ENCODE measurements at places on chromosomes 5 and 9.
A peak's percentile ranks its signal among the peaks of the same experiment; 100 is the strongest.

GRCh38 chr5:126094991-126095390, 328.2 kb upstream of the GRAMD2B start:
- no peak for DNase-seq

- DNase-seq, result no peak
Measured at GRCh38 chr9:8521112-8521511, 721.5 kb upstream of the DMAC1 start.

DNA sequence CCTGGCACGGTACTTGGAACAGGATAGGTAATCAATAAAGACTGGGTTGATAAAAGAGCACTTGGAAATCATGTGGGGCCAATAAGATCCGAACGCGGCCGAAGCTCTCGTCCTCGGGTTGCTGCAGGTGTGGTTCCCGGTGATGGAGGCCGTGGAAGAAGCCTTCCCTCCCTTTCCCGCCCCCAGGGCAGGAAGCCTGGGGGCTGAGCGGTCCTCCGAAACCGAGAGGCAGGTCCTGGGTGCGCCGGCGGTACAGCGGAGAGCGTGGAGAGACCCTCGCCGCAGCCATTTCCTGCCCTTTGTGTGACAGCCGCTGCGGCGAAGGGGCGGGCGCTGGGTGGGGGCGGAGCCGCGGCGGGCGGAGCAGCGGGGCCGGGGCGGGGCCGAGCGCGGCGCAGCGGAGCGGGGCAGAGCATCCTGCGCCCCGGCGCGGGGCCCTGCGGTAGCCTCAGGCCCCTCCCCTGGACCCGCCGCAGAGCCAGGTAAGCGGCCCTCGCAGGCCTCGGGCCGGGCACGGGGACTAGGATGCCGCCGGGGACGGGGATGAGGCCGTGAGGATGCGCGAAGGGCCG, at the start of gene CYFIP2:
Gene CYFIP2, plus strand, starts transcription at position 410 of the 572 bp plus-strand sequence. CDS start 19,239 bp downstream, outside the sequence.
- peak; percentile 84 for DNase-seq

- DNase-seq, result no peak
Measured at GRCh38 chr5:172178301-172178987, 9.6 kb downstream of the STK10 start.

GRCh38 chr5:39249564-39250274, 30.4 kb upstream of the FYB1 start:
- no peak for DNase-seq

- DNase-seq, result no peak
Measured at GRCh38 chr5:132947671-132948070, 15.8 kb downstream of the AFF4 start.

- DNase-seq, result no peak
Measured at GRCh38 chr5:153211076-153211475, 279.4 kb upstream of the GRIA1 start.

DNA sequence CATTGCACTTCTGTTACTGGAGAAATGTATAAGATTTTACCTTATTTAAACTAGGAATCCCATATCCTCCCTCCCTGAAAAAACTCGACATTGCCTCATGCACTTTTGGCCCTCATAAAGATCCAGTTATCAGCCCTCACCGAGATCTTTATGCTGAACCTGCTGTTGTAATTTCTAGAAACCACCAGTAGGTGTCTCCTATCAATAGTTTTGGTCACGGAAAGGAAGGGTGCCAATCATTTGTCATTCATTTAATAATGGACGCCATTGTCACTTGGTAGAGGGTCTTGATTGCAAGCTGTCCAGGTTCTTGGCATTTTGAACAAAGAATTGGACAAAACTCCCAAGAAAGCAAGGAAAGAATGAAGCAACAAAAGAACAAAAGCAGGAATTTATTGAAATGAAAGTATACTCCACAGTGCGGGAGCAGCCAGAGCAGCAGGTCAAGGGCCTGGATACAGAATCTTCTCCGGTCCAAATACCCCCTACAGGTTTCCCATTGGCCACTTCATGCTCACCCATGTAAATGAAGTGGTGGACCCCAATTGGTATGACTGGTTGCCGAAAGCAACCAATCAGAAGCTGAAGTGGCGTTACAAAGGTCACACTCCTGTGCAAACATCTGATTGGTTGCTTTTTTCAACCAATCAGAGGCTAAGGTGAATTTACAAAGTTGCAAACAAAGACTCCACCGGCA, 524.3 kb downstream of the PSAT1 start:
- DNase-seq, result no peak

DNA sequence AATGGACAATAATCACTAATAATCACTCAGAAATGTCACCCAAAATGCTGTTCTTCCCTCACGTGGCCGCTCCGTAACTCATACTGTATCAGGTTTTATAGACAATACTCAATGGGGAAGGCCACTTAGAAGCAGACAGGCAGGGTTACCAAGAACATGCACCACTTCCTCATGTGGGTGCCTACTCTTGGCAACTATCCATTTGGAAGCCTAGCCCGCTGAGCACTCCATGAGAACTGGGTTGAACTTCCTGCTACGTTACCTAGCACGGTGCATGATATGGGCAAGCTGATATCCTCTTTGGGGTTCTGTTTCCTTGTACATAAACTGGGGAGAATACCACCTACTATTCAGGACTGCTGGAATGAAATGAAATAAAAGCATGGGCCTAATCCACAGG, 14.3 kb downstream of the DAP start:
- DNase-seq, result no peak

- DNase-seq, result no peak
Measured at GRCh38 chr5:109468288-109468676, 58.5 kb upstream of the PJA2 start.

DNA sequence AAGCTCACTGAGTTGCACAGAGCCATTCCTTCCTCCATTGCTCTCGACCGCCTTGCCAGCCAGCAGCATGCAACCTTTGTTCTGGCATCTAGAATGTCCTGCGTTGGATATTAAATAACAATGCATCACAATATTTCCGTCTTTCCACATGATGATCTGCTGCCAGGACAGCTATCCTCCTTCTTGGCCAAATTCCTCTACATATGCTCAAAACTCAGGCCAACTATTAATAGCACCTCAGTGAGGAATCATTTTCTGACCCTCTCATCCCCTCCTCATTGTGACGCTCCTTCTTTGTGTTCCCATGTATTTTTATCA, 128.6 kb downstream of the MYO10 start:
- no peak for DNase-seq

GRCh38 chr9:93827545-93828330, 127.4 kb downstream of the BARX1 start:
- peak; percentile 10 for DNase-seq

DNA sequence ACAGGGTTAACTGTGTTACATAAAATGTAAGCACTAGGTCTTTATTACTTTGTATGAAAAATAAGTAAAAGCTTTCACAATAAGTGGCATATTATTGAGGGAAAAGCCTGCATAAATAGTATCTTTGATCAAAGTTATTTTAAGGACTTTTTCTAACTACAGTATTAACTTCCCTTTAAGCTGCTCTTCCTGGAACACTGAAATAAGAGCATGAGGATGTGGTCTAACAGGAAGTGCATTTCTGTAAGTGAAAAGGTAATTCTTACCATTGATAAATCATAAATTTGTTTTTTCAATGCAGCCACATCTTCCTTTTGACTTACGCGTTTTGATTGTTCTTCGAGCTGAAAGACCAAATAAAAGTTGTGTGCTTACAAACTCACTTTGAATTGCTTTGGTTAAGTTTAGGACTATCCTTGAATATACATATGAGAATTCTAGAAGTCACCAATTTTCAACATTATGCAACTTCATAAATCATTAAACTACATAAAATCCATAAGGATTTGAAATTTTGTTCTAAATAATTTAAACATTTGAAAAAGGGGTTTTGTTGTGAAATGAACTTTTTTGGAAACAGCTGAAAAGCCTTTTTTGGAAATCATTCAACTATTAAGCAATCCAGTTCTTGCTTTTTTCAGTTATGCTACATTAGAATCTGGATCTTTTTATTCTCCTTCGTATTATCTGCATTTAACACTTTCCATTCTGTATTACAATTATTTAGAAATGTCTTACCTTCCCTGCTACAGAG, 50.6 kb downstream of the RASEF start:
- DNase-seq, result no peak

DNA sequence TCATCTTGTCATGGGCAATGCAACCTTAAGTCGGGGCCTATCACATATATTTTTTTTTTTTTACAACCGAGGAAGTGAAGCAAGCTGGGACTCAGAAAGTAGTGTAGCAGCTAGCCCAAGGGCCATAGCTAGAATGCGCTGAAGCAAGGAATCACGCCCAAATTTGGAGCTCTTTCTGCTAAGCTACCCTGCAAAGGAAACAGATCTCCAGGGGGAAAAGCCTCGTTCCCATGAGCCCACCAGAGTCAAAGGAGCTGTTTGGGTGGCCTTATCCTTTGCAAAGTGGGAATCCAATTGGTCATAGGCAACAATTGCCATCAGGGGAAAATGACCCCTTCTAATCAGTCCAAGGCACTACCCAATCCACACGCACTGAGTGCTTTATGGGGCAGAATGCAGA, 390.4 kb downstream of the EBF1 start:
- no peak for DNase-seq

DNA sequence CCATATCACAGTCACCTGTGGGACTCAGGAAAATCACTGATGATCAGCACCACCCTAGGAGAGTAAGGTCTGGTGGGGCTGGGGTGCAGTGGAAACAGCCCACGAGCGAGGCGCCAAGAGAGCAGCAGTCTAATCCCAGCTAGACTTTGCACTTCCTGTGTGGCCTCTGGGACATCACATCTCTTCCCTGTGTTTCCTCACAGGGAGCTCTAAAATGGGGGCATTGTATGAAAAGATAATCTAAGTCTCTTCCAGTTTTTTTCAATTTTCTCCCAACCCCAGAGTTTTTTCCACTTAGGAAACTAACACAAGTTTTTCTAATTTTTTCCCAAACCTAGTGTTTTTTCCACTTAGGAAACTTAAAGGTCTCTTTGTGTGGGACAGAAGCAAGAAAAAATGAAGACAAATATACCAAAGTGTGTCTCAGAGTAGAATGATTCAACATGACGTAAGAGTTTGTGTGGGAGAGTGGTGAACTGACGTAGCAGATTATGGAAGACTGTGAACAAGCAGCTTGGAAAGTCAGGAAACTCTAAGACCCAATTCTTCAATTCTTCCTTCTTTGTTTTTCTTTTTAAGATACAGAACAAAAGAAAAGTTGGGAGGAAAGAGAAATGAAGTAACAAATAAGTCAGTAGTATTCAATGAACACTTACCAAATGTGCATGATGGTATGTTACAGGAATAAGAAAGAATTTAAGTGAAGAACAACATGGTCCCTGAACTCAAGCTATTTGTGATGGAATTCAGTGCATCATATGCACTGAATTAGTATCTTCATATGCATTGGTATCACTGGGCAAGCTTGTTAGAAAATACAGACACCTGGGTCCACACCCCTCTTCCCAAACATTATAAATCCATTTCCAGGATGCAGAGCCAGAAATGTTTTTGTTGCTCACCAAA, 51.3 kb downstream of the LHFPL2 start:
- DNase-seq, result no peak

DNA sequence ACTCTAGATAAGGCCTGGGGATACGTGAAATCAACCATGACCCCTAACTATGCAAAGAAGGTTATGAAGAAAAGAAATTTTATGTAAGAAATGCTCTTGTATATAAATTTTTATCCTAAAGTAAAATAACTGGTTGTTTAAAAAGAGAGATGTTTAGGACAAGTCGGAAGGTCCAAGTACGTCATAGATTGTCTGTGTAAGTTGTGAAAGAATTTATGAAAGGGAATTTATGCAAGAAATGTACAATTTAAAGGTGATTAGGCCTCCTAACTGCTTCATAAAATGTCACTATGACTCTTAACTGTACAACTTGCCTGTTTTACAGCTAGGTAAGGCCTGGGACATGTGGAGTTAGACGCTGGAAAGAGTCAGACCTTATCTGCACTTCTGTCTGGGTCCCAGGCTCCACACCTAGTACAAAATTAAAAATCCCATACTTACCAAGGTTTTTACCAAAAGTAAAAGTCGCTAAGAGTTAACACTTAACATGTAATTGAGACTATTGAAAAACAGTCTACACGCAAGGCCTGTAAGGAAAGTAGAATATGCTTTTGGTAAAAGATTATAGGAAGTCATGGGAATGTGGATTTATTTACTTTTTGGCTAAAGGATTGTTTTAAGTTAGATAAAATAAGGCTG, 77.4 kb downstream of the KIAA0825 start:
- DNase-seq, result no peak

DNA sequence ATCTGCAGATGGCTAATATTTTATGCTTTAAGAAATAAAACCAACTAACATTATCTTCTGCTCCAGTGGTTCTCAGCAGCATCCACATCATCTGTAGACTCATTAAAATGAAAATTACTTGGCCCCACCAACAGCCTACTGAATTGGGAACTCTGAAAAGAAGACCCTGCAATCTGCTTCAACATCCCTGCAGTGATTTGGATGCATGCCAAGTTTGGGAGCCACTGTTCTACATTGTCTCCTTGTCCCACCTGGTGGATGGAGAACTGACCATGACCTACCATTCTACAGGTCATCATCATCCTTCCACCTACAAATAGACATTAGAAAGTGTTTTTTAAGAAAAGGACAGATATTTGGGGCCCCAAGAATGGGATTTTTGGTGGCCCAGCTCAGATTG, 71.1 kb downstream of the ACER2 start:
- no peak for DNase-seq

Data from naive thymus-derived CD8-positive, alpha-beta T cell (primary cell).